CD4-positive, alpha-beta T cell treated with Interleukin-6 at 100 ng/mL for 8 hours (primary cell): ENCODE measurements at places on chromosomes 13 and 19.

- no peak for DNase-seq
Measured at GRCh38 chr13:54394085-54394700, 1365.6 kb downstream of the OLFM4 start.

DNA sequence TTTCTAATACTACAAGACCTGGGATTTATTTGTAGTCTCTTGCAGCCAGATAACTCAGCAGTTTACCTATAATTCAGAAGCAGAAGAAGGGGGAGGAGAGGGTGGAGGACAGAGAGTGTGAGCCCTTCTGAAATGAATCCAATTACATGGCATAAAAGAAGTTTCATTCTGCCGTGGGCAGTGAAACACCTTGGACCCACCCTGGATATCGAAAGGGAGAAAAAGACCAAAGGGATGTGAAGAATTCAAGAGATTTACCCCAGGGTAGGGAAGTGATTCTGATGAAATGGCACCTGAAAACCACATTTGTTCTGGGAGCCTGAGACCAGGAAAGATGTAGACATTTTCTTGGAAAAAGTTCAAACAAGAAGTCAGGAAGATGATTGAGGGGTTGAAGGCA, 140.9 kb downstream of the NDFIP2 start:
- no peak for DNase-seq

GRCh38 chr19:28472843-28473242, 740.1 kb downstream of the UQCRFS1 start:
- no peak for DNase-seq

GRCh38 chr19:55149078-55150003, at the start of gene TNNT1:
Gene TNNT1 (minus strand): TSS chr19:55149206. CDS start chr19:55147157, 2,049 bp downstream.
- no peak for DNase-seq

GRCh38 chr19:2554856-2555255, 78.9 kb downstream of the GADD45B start:
- DNase-seq, result no peak

DNA sequence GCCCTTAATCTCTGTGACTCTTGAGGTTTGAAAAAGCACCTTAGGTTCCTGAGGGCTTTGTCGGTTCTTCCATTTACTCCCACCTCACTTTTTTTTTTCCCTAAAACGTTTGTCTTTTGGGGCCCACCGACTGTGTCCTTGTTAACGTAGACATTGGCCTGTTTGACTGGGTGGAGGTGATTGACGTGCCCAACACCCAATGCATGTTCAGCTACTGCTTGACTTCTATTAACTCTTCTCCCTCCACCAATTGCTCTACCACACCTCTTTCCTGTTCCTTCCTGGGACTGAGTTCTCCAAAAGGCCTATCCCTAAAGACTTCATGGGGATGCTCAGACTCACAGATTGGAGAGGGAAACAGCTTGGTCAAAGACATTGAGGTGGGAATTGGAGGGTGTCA, 17.3 kb downstream of the CKM start:
- no peak for DNase-seq

- DNase-seq, result no peak
Measured at GRCh38 chr13:22925881-22926747, 254.7 kb upstream of the SGCG start.

DNA sequence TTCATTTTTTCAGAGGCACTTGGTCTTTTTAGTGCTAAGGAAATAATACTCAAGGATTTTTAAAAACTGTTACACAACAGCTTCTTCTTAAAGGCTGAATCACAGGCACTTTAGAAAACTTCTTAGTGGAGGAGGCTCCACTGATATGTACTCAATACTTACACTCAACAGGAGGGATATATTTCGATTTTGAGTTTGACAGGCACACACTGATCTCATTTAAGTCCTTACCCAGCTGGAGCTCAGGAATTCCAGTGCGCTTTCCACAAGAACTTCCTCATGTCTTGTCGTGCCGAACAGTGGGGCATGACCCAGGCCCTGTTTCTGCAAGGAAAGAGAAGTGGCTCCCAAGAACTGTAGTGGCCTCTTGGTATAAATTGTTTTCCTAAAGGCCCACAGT, 103.8 kb downstream of the RGCC start:
- no peak for DNase-seq

GRCh38 chr13:66665991-66666390, 564.1 kb downstream of the PCDH9 start:
- no peak for DNase-seq

DNA sequence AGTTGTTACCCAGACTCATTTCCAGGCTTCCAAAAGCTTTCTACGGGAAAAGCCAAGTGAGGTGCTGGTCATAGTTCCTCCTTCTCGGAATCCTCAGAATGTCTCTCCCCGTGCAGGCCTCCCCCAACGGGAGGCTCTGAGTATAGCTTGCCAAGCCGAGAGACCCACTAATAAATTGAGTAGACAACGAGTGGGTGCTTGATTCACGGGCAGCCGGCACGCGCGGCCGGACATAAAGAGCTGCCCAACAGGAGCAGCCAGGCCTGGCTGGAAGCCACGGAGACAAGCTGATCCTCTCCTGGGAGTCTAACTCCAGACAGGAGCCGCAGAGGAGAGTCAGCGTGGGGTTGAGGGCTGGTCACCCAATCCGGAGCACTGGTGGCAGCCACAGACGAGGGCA, 43.4 kb upstream of the MEDAG start:
- DNase-seq, result no peak

DNA sequence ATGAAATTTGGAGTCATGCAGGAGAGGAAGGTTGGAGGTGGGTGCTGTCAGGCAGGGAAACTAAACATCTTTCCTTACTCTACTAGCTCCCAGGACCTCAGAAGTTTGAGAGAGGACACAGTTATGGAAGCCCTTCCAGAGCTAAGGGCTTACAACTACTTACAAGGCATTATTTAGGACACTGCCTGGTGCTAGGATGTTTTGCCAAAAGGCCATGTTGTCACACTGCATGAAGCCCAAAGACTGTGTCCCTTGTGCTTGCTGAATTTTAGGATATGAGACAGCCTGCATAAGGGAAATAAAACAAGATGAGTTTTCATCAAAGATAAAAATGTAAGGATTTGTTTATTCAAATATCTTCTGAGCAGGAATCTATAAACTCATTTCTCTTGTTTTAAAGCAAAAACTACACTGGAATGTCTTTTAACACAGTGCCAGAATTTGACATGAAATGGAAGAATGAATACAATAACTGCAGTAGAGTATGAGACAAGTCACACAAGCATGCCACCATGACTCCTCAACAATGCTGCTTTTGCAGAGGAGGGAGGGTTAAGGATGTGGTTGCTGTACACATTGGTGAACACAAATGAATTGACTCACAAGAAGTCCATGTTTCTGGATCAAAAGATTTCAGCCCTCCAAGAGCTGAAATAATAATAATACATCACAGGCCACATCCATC, 258.4 kb downstream of the SPRY2 start:
- DNase-seq, result no peak

DNA sequence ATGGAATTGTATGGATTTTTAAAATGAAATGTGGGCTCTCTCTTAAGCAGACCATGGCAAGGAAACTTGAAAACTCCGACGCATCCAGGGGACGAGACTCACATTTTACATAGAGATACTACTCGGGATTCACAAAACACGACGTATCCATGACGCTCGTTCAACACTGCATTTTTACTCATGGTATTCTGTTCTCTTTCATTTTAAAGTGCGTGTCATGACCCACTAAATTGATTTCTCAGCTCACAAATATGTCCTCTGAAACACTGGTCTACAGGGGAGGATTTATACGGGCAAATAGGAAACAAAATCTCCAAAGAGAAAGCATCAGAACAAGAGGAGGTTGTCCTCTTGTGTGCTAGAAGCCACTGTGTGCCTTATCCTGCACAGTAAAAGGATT, 523.5 kb downstream of the MYO16 start:
- no peak for DNase-seq
